ENCODE measurements at places on chromosomes 2 and 18.

DNA sequence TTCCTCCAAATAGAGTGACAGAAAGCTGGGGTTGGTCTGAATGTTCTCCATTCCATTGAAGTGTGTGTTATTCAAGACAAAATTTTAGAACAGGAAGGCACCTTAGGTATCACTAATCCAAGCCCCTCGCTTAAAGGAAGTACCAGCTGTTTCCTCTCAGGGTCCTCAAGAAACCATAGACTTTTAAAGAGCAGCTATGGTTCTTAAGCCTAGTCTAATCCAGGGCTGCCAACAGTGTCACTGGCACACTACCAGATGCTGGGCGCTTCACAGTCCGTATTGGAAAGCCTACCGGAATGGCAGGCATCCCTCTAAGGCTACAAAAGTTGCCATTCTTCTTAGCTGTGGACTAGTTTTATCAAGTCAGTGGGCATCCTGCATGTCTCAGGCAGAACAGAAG is 1.9 kb downstream of the NEMP2 start:
- no peak for DNase-seq

DNA sequence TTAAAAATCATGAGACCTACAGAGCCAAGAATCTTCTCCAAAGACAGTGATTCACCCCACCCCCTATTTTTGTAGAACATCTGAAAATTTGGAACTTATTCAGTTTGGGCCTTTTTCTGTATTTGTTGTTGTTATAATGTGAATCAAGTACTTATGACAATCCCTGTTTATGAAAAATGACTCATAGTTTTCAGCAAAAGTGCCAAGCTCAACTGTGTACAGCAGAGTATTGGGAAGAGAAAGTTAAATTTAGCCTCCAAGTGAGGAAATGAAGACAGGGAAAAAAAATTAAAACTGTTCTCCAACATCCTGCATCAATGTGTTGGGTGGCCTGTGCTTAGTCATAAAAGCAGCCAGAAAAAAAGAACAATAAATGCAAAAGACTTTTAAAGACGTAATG is 46.2 kb downstream of the LRATD1 start:
- DNase-seq: peak; percentile 51

- DNase-seq: no peak
Observed at GRCh38 chr2:28475088-28475595, 20.7 kb upstream of the PLB1 start.

- DNase-seq: no peak
Observed at GRCh38 chr18:9418047-9418690, 57.1 kb upstream of the RALBP1 start.

DNA sequence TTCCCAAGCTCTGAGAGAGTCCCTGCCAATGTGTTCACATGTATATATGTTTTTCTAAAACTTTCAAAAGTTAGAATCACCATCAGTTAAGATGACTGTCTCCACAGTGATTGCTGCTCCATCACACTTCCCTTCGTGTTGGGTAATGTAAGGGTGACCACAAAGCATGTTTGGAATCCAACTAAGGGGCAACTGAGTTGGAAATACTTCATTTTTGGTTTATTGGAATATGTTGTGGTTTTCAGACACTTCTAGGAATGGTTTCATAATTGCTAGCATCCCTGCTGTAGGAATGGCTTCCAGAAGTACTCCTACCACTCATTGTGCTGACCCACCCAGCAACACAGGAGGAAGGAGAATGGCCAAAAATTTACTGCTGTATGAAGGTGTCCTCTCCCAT is 212.5 kb upstream of the GULP1 start:
- DNase-seq: no peak

- DNase-seq: no peak
Observed at GRCh38 chr2:11417946-11418585, 47.9 kb downstream of the E2F6 start.

GRCh38 chr2:219490186-219490585 is 8.5 kb upstream of the GMPPA start:
- no peak for DNase-seq

DNA sequence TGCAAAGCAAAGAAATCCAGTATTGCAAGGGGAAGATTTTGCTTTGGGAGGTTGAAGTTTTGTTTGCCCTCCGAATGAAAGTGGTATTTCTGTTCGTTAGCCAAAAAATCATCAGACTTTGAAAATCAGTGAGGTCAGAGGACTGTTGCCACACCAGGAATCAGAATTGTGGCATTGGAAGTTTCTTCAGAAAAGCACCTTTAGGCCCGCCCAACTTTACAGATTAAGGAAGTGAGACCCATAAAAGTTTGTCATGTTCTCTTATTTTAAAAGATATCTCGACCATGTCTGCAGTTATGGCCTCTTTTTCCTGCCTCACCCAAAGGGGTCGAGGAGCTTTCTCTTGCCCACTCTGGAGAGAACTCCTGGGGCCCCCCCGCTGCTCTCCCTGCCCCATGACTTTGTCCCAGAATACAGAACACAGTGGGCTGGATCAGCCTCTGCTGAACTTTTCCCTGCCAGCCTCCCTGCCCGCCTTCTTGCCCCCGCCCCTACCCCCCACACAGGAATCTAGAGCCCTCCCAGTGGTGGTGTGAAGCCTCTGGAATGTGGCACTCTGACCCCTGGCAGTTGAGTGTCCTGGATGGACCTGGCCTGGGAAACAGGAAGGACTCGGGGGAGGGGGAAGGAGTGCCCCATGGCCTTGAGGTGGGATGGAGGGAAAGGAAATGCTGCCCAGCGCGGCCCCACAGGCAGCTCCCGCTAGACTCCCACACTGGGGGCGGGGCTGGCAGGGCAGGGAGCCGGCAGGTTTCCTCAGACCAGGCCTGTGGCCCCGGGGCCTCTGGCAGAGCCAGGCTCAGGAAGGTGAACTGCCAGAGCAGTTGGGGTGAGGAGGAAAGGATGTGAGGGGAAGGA is 25.3 kb downstream of the CRIM1 start:
- DNase-seq: no peak

DNA sequence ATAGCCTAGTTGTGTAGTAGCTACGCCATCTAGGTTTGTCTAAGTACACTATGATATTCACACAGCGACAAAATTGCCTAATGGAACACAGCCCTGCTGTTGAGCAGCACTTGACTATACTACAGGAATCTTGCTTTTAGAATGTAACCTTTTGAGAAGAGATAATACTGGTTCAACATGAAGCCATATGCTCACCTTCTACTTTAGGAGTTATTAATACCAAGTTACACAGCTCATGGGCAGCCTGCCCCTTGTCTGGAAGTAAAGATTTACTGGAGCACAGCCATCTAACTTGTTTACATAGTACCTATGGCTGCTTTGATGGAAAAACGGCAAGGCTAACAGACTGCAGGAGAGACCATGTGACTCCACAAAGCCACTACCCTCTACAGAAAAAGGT is 174.8 kb downstream of the DYM start:
- DNase-seq: no peak

GRCh38 chr2:237627441-237628246 is at the start of gene LRRFIP1:
LRRFIP1 (plus strand) TSS chr2:237627587; CDS start chr2:237627645, 58 bp downstream.
- peak; percentile 11 for DNase-seq
